Progenitor cell of endocrine pancreas (in vitro differentiated cells): ENCODE measurements at places on chromosomes 2 and 18. TPM values are rescaled to one million over a fixed set of nuclear protein-coding genes. Genes with fewer than 3 reads are reported as not detected.

Gene PIEZO2
- total RNA-seq: 1.7 TPM in 2 replicates

Gene ORC2
- total RNA-seq: 39.5 and 45.3 TPM in 2 replicates

Gene KLF11
- 3.5 and 4.6 TPM in 2 replicates for total RNA-seq

Gene LIMS4
- 0.74 and 1.4 TPM in 2 replicates for total RNA-seq

Gene CCDC85A
- 1.1 TPM in 2 replicates for total RNA-seq

Gene INHBB
- 0.16 TPM in 1 of 2 replicates, not detected in the other for total RNA-seq

Gene CCL20
- total RNA-seq: not detected in 2 replicates

Gene HRH4
- total RNA-seq: not detected in 2 replicates

Gene IL1A
- 0.12 TPM in 1 of 2 replicates, not detected in the other for total RNA-seq
